ENCODE measurements at places on chromosomes 2 and 18. TPM values are rescaled to one million over a fixed set of nuclear protein-coding genes. Genes with fewer than 3 reads are reported as not detected.

GRCh38 chr2:15984368-15985255, 44.3 kb downstream of the MYCN start:
- no peak for DNase-seq

DNA sequence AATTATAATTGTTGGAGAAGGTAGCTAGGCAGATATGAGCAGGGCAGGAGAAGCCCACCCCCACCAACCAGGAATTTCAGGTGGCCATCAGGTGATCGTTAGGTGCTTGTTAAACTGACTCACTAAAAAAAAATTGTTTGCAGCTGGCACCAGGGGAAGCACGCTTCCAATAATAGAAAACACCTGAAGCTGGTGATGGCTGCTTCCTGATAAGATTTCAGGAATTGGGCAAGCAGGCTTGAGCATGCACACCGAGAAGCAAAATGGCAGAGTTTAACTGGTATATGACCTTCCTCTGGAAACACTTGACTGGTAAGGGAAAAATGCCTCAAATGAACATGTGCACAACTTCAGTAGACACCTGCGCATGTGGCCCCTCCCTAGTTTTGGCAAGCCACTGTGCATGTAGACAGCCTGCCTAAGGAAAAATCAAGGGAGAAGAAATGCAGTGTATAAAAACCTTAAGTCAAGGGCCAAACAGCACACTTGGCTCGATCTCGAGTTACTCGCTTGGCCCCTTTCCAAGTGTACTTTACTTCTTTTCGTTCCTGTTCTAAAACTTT, 292.8 kb downstream of the CCDC85A start:
- no peak for DNase-seq

DNA sequence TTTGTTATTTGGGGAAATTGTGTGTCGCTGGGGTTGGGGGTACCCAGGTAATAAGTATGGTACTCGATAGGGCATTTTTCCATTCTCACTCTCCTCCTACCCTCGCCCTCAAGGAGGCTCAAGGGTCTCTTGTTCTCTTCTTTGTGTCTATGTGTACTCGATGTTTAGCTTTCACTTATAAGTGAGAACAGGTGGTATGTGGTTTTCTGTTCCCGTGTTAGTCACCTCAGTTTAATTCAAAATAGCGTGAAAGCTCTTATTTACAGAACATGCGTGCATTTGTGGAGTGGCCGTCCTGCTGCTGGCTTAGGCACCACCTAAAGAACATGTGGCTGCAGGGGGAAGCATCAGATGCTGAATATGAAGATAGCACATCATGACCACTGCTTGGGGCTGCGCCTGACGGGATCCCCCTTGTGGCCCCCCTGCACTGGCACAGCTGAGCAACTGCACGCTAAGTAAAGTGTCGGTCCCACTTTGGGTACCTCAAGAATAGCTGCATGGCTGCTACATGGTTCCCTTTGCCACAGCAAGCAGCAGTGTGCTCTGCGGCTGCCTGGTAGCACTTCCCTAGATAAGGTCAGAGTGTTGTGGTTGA, 569.0 kb downstream of the DCDC2C start:
- no peak for DNase-seq

CNGA3 gene
- not detected for polyA plus RNA-seq

SATB2 gene
- polyA plus RNA-seq = not detected

DNA sequence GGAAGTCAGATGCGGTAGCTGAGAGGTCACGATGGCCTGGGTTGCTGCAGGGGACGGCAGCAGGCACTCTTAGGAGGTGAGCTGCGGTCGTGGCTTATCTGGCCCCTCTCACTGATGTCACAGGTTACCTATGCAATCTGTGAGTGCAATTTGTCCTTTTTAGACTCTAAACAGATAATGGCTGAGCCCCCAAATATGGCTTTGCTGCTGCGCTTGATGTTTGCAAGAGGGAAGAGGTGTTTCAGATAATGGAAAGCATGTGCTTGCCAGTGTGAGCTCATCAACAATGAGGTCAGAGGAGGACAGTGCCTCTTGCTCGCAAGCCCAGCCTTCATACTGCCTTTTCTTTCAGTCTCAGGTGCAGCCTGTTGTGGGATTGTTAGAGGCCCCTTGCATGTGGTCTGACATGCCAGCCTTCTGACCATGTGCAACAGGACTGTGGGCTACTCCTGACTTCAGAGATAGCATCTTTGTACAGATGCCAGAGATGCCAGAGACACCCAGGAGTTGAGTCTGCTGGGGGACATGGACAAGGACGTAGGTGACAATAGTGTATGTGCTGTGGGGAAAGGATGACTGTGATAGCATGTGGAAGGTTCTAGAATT, 151.3 kb downstream of the TANC1 start:
- no peak for DNase-seq

- peak; percentile 57 for DNase-seq
Measured at GRCh38 chr2:96267159-96267971, 1.3 kb downstream of the CIAO1 start.

DNA sequence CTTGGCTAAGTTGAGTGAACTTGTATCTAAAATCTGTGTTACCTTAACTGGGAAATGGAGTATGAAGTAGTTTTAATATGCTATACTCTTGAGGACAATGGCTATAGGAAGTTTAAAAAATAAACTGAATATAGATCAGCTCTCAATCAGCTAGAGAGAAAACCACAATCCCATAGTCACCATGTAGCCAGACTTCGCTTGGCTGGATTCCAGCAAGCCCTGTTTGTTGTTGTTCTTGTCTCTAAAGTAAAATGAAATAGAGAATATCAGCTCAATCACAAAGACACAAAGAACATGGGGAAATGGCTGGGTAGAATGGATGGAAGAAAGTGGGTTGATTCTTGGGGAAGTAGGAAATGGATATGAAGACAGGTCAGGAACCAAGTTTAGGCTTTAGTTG, 234.9 kb downstream of the PHLPP1 start:
- DNase-seq = no peak

DNA sequence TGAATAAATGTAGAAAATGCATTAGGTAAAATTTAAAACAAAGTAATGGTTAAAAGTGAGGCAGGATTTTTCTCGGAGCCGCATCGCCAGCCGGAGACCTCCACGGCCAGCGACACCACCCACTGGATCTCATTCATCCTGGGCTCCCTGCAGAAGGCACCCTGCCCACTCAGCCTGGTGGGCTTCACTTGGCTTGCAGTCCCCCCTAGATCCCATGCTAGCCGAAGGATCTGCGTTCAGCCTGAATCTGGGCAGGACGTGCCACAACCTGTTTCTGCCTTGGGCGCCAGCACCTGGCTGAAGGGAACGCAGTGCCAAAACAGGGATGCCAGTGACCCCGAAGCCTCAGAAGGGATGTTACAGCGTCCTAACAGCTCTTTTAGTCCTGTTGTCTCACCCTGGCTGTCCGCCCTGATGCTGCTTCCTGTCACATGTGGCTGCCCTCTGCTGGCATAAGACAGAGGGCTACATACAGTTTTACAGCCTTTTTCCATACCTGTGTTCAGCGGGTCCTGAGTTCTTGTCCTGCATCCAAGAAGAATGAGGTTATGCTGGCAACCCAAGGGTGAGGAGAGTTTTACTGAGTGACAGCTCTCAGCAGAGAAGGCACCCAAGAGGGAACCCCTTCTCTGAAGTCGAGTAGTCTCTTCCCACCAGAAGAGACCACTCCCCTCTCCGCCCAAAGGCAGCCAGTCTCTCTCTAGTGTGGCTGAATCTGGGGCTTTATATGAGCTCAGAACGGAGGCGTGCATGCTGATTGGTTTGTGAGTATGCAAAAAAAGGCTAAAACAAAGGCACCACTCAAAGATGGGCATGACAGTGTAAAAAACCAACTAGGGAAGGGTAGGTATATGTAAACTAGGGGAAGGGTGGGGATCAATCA, 173.1 kb upstream of the GYPC start:
- DNase-seq = no peak

DNA sequence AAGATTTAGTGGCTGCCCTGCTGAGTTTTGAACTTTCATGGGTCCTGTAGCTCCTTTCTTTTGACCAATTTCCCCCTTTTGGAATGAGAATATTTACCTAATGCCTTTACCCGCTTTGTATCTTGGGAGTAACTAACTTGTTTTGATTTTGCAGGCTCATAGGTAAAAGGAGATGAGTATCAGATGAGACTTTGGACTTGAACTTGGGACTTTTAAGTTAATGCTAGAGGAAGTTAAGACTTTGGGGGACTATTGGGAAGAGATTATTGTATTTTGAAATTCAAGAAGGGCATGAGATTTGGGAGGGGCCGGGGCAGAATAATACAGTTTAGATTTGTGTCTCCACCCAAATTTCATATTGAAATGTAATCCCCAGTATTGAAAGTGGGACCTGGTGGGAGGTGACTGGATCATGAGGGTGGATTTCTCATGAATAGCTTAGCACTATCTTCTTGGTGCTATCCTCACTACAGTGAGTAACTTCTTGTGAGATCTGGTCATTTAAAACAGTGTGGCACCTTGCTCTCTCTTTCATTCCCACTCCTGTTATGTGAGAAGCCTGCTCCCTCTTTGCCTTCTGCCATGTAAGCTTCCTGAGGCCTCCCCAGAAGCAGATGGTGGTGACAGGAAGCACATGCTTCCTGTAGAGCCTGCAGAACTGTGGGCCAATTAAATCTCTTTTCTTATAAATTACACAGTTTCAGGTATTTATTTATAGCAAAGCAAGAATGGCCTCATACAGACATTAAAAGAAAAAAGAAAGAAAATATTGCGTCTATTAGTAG, 6.1 kb downstream of the ADI1 start:
- no peak for DNase-seq

- DNase-seq = no peak
Measured at GRCh38 chr2:24891201-24891600, 28.8 kb downstream of the ADCY3 start.

SUPT7L gene
- polyA plus RNA-seq = 19.0 TPM

- no peak for DNase-seq
Measured at GRCh38 chr18:28723506-28723905, 546.6 kb upstream of the CDH2 start.

DNA sequence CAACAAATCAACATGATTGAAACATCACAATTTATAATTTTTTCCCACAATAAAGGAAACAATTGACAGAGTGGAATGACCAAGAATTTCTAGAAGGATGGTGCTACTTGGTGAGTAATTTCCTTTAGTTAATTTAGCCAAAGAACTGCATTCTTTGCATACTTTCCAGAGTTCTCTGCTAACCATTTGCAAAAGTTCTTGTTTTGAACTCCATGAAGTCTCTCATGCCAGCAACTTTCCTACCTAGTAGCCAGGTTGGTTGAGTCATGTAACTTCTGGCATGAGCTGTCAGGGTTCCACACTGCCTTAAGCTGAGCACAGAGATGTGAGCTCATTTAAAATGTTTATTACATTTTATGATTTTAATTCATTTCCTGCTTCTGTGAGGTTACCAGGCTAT, 539.6 kb downstream of the PID1 start:
- DNase-seq = no peak

DNA sequence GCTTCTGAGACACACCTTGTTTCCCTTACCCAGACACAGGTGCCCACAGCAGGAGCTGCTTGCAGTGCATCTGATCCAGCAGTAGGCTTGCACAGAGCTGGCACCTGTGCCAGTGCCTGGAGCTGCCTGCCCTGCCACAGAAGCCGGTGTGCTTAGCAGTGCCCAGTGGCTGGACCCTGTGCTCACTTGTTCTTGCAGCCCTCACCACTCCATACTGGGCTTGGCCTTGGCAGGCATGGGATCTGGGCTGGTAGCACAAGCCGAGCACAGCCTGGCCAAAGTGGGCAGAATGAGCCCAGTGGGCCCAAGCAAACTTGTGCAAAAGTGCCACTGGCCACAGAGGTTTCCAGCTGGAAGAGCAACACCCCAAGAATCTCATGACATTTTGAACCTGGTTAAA, 1950.4 kb downstream of the SUCLG1 start:
- no peak for DNase-seq

GRCh38 chr2:57906152-57906732, 140.4 kb upstream of the VRK2 start:
- DNase-seq = no peak

Data from naive thymus-derived CD4-positive, alpha-beta T cell (primary cell).